ENCODE measurements at places on chromosomes 5 and 9.
A peak's percentile ranks its signal among the peaks of the same experiment; 100 is the strongest.

DNA sequence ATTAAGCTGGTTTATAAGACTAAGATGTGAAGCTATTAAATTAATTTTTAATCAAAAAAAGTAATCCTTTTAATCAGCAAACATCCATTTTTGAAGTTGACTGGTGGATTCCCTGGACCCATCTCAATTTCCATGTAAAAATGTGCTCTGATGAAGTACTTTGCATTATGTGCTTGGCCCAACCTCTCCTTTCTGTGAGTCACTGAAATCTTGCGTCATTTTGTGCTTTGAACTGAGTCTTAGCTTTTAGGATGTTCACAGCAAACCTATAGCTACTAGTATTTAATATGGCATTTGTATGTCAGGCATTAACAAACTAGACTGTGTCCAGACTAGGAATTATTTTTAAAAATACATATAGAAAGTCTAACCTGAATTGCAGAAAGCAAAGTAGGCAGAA lies 55.0 kb upstream of the CDH12 start:
- no peak for DNase-seq

GRCh38 chr9:91740701-91741100 lies 209.3 kb downstream of the ROR2 start:
- DNase-seq = no peak

- peak; percentile 7 for DNase-seq
Measured at GRCh38 chr5:96660971-96661854, 963 bp upstream of the CAST start.

DNA sequence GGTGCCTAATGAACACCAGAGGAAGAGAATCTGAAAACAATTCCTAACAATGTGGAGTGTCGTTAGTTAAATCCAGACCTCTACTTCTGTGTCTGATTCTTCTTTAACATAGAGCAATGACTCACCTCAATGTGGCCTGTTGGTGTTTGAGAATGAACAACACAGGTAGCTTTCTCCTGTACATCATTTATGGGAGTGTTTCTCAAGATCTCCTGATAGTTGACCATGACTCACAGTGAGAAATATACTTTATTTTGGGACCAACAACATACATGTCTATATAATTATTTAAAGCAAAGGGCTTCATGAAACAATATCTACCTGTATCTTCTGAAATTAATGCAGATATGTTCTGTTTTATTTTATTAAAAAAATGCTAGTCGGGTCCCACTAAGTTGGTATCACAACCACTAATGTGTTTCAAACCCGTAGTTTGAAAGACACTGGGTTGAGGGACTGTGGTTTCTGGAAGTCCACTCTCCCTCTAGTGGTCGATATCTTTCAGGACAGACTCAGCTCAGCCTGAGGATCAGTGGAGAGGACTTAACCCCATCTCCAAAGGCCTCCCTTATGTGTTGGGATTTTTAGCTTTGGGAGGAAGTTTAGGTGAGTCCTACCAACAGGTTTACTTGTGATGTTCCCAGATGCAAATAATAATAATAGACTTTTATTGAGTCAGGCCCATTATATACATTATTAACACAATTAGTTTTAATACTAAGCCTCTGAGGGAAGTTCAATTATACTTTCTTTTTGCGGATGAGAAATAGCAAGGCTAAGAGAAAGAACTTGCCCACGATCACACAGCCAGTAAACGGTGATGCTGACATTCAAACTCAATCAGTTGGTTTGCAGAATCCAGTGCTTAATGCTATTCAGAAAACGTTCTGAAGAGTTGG lies 70.0 kb upstream of the KLF9 start:
- no peak for DNase-seq

DNA sequence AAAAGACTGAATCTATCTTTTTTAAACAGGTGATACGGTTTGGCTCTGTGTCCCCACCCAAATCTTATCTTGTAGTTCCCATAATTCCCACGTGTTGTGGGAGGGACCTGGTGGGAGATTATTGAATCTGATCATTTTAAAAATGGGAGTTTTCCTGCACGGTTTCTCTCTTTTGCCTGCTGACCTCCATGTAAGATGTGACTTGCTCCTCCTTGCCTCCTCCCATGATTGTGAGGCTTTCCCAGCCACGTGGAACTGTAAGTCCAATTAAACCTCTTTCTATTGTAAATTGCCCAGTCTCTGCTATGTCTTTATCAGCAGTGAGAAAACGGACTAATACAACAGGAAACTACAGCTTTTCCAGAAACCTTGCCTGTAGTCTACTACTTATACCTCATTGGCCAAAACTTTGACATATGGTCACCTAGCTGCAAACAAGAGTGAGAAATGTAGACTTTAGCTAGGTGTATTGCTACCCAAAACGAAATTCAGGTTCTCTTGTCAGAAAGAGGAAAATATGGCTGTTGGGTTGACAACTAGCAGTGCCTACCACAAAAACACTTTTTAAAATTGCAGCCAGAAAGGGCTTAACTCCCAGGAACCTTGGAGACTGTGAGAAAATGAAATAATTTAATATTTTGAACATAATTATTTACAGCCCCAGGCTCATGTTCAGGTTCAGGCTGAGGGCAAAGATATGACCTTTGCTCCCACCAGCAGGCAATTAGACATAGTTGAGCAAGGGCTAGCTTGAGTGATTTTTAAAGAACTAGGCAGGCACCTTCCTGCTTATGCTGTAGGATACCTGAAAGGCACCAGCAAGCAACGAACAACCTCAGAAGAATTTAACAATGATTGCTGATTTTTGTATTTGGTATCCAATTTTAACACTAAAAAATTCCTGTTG lies 7.4 kb upstream of the AGGF1 start:
- no peak for DNase-seq

GRCh38 chr5:40406741-40407211 lies 272.9 kb upstream of the PTGER4 start:
- DNase-seq = no peak

DNA sequence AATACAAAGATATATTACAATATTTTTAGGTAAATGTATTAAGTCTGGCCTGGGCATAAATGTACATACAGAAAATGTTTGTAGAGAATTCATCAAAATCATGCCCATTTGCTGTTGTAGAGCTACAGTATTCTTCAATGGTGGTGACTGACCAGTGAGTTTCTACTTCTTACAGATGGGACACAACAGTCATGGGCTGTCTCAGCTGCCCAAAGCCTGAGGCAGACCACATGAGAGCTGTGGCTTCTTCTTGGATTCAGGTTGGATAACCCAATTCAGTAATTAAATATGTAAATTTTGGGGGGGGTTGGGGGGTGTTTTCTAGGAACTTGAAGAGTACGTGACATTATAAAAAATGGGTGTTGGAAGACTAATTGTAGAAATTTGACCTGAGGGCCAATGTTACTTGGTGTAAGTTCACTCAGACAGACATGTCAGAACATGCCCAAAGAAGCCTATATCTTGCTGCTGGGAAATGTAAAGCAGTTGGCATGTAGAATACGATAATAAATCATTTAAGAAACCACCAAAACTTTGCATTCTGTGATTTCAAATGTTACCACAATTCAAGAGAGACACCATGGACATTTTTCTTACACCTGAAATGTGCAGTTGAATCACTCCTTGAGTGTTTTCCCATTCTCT lies 17.9 kb downstream of the STARD4 start:
- no peak for DNase-seq

- DNase-seq = no peak
Measured at GRCh38 chr9:121227862-121228261, 26.2 kb upstream of the RAB14 start.

DNA sequence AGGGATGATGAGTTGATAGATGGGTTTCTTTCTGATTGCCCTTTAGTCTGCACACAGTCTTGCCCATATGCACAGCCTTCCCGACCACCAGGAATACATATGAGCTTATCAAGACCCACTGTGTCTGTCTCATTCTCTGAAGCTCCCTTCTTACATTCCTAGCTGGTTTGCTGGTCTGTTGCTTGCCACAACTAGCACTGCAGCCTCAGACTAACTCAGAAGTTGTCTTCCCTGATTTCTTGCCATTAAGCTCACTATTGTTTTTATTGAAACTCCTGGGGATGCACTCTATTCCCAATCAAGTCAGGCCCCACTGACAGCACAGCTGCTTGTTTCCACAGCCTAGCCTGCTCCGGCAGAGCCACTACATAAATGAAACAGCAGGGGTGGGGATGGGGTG lies 97.5 kb downstream of the SAXO1 start:
- DNase-seq = no peak

DNA sequence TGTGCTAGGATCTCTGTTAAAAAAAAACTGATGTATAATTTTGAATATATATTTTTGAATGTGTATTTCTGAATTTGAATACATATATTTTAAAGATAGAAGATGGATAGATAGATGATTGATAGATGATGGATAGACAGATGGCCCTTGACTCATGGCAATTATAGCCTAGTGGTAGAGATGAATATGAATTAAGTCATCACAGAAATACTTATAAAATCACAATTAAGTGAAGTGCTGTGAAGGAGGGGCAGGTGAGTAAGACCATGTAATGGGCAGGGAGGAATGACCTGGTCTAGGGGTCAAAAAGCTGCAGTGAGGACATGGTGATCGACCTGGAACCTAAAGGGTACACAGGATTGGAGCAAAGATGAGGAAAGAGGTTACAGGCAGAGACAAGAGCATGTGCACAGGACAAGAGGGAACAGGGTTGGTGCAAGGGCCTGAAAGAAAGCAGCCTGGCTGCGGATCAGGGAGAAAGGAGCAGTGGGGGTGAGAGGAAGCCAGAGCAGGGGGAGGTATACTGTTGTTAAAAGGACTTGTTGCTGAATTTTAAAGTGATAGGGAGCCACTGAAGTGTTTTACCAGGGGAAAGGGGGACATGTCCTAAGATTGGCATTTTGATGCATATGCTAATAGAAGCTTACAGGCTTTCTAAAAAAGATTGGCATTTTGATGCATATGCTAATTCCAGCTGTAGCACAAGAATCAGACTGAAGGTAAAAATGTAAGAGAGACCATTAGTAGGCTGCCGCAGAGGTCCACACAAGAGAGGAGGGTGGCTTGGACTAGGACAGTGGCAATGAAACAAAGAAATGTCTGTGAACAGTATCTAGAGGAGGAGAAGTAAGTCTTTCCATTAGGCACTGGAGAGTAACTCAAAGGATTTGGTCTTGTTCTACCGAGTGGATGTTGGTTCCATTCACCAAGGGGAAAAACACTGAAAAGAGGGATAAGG lies 527.8 kb downstream of the AGTPBP1 start:
- DNase-seq = no peak

DNA sequence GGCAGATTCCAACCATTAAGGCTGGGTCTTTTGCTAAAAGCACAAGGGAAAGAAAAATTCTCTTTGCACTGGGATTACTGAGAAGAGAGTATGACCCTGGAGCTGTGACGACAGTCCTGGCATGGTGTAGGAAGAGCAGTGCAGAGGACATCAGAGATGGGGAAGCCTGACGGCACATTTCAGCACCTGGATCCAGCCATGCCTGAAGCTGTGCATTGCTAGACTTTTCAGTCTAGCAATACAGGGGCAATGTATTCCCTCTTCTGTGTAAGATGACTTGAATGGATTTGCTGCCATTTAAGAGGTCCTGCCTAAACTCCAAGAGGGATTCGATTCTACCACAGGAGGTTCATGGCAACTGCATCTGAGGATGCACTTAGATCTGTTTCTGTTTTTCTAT lies 12.3 kb upstream of the MRNIP start:
- DNase-seq = no peak

DNA sequence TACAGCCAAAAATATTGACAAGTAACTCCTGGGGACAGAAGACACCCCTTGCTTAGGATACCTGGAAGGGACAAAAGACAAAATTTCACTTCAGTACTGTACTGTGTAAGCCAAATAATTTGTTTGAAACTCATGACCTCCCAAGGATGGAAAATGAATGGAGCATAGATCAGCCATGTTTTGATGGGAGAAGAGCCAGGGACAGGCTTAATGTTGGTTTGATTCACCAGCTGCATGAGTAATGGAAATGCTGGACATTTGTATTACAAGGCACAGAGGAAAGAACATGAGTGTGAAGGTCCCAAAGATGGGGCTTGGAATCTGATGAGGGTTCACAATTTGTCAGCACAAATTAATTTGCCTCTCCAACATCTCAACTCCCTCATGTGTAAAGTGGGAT lies 122.8 kb downstream of the ENC1 start:
- no peak for DNase-seq

DNA sequence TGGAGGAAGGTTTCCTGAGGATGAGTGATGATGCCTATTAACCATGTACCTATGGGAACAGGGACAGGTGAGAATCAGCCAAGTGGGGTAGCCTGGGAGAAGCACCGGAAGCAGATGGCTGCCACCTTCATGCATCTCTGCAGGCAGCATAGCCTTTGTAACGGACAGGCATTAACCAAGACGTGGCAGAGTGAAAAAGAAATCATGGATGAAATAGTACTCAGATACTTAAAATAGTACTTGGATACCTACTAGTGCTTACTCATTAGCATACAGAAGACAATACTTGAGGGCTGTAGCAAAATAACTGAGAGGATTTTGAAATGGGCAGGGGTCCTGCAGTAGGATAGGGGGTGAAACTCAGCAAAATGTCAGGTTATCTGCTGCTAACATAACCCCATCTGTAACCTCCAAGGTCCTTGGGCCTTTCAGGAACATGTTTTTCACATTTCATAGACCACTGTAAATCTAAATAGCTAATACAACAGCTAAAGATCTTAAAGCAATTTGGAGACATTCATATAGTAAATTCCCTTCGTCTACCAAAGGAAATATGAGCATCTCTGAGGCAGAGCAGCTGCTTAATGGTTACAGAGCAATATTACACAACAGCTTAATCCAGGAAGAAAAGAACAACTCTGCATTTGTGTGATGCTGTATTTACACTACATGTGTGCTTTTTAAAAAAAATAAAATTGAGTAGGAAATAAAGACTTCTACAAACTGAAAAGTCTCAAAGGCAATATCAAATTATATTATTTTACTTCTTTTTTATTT lies 154.3 kb downstream of the NFIB start:
- no peak for DNase-seq

- DNase-seq = no peak
Measured at GRCh38 chr9:1273859-1274258, 223.7 kb downstream of the DMRT2 start.

DNA sequence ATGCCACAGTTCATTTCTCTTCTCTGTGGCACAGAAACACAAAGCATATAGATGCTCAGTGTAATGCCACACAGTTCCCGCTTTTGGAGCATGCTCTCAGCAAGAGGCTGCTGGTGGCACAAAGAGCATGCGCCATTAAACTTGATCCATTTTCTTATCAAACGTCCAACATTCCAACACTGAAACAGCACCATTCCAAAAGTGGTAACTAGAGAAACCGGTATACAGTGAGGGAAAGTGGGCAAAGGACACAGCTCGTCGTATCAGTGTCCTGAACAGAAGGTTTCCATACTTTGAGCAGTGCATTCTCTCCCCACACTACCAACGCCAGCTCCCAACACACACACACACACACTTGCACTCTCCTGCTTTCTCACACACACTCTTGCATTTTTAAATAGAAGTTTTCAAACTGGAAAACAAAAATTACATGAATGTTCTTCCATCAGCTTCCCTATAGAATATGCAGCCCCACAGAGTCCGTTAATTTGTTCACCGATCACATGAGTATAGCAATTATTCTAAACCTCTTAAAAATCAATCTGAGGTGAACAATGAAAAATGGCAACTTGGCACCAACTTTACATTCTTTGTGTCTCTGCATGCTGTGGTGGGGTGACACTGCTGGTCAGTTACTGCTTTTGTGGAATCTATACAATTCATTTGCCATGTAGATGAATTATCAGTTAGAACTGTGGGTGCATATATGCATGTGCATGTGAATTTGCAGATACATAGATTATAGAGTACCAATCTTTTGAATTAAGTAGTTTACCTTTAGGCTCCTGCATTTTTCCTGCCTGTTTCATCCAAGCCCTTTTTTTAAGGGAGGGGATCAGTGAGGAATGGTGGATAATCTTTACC lies 5.7 kb downstream of the NFIB start:
- no peak for DNase-seq

- DNase-seq = no peak
Measured at GRCh38 chr5:175788155-175788787, 83.1 kb upstream of the CPLX2 start.

Data from activated T-helper 9 cell treated with anti-CD3 and anti-CD28 coated beads, Interleukin-2, amount 50 U/mL, for 16 hours (primary cell).